Fibroblast of skin of left biceps (primary cell): ENCODE measurements at places on chromosomes 3 and 15.

- DNase-seq, result no peak
These were observed 224.3 kb upstream of the P2RY1 start for GRCh38 chr3:152610622-152611021.

DNA sequence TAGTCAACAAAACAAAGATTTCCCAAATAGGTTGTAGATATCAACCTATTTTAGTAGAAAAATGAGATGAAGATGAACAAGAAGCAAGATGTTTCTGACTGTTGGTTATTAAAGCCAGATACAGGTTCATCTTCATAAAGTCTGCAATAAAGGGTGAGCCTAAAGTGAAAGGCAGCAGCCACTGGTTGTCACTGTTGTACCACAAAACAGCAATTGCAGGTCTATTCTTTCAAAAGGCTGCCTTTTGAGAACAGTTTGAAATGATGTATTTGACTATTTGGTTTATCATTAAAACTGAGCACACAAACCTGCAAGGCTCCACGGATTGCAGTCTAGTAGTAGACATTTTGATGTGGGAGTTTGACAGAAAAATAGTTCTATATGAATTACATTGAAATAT is 543.4 kb downstream of the GBE1 start:
- DNase-seq, result no peak

DNA sequence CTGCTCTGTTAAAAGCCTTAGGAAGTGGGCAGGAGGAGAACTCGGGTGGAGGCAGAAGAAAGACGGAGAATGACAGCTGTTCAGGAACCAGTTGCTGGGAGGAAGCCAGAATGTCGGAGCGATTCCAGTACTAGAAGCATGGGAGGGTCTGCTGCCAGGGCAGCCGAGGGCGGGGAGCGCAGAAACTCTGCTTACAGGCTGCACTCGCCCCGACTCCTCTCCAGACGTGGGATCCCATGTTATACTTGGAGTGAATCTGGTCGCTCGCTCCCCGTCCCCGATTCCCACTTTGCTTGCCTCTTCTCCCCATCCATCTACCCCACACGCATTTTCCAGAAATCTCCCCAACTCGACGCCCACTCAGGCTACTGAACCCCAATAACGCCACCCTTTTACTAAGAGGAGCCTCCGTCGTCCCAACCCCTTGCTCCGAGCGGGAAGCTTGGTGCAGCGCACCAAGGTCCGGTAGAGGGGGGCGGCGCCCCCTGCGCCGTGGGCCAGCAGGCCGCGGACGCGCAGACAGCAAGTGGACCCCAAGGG is 665 bp downstream of the GATM start:
- no peak for DNase-seq

- peak; percentile 70 for DNase-seq
These were observed 8.6 kb upstream of the TNFAIP8L3 start for GRCh38 chr15:51103330-51103729.

DNA sequence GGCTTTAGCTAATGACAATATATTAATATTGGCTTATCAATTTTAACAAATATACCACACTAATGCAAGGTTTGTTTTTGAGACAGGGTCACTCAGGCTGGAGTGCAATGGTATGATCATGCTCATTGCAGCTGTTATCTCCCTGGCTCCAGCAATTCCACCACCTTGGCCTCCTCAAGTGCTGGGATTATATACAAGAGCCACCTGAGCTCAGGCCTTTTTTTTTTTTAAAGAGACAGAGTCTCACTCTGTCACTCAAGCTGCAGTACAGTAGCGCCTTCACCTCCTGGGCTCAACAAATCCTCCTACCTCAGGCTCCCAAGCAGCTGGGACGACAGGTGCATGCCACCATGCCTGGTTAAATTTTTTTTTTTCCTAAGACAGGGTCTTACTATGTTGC is 11.7 kb downstream of the DLG1 start:
- DNase-seq, result no peak

DNA sequence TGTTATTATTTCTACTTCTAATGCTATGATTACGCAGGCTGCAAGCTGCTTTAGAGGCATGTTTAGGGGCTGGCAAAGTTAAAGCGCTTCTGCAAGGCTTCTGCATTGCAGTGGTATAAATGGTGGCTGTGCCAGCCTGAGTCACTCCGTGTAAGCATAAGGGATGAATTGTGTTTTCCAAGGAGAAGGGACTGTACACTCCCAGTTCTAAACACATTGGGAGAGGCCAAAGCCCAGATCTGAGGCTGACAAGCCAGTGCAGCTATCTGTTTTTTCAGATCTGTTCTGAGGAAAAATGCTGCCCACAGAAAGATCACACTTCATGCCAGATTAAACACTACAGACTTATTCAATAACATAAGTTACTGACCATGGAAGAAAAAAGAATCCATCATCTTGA is 83.8 kb downstream of the PRICKLE2 start:
- DNase-seq, result no peak

- DNase-seq, result no peak
These were observed 34.7 kb upstream of the ZPLD1 start for GRCh38 chr3:102400142-102400541.

DNA sequence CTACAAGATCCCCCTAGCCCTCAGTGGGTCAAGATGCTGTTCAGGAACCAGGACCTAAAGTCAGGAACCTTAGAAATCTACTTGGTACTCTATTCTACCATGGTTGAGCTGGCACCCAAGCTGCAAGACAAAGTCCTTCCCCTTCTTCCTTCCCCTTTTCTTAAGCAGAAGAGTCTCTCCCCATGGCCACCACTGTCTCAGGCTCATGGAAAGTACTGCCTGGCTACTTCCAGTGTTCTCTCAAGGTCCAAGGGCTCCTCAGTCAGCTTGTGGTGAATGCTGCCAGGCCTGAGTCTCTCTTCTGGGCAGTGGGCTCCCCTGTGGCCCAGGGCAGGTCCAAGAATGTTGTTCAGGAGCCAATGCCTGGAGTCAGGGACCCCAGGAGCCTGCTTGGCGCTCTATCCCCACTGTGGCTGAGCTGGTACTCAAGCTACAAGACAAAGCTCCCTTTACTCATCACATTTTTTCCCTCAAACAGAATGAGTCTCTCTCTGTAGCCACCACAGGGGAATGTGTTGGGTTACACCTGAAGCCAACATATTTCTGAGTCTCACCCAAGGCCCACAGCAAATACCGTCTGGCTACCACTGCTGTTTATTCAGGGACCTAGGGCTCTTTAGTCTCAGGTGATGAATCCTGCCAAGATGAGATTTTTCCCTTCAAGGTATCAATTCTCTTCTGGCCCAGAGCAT is 18.1 kb upstream of the SLC27A2 start:
- DNase-seq, result no peak

DNA sequence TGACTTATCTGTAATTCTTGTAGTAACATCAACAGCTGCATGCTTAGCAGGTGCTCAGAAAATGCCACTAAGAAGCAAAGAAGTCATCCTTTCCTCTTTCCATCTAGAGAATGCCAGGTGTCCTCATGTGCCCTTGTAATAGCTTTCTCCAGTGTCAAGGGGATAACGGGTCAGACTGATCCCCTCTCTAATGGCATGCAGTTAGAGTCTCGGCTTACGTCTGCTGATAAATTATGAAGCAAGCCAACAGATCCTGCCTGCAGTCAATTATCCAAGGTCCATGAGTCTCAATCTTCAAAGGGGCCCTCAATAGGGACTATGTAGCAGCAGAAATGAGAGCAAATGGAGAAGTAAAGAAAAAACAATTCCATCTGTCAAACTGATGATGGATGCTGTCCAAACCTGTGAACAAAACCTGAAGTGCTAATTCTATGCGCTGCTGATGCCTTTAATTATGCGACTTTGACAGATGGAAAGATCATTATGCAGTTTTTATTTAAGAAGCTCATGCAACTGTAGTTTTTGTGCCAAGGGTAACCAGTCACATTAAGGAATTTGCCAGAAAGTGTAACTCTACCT is 162.8 kb upstream of the PEX5L start:
- DNase-seq, result no peak

DNA sequence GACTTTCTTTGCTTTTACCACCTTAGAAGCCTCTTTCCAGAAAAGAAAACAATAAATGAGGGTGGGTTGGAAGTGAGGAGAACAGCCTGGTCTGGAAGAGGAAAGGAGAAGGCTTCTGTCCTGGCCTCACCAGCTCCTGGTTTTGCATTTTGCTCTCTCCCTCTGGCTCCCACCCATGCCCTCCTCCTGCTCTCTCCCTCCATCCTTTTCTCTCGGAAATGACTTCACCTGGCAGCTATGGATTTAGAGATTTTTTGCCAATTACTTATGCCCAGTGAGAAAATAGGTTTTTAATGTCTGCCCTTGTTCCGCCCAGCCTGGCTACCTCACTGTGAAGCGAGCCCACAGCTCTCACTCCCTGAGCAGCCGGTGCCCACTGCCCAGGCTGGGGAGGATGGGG is 77.9 kb upstream of the NTRK3 start:
- DNase-seq, result peak; percentile 21

GRCh38 chr15:57680021-57680420 is 26.5 kb upstream of the POLR2M start:
- DNase-seq, result peak; percentile 20

GRCh38 chr3:72957297-72957696 is 39.3 kb upstream of the PPP4R2 start:
- DNase-seq, result no peak

DNA sequence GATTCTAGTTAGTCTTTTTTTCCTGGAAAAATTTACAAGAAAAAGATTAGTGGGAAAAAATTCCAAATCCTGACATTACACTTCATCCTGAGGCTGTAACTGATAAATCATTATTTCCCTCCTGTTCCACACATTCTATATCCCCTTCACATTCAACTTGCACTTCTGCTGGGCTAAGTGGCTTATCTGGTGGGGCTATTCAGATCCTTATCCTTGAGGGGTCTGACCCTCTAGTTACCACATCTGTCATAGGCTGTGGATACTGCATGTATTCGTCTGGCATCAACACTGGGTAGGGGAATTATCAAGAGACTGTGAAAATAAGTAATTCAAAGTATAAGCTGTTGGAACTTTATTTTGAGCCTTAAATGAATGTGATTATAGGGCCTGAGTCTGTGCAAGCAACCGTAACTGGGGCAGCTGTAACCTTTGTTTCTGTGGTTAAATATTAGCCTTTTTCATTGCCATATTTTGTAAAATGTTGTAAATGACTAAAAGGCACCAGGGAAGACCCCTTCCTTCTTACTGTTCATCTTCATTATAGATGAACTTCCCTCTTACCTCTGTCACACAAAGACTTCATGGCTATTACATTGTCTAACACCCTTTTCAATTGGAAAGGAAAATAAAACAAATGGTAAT is 28.0 kb upstream of the TEX9 start:
- no peak for DNase-seq

DNA sequence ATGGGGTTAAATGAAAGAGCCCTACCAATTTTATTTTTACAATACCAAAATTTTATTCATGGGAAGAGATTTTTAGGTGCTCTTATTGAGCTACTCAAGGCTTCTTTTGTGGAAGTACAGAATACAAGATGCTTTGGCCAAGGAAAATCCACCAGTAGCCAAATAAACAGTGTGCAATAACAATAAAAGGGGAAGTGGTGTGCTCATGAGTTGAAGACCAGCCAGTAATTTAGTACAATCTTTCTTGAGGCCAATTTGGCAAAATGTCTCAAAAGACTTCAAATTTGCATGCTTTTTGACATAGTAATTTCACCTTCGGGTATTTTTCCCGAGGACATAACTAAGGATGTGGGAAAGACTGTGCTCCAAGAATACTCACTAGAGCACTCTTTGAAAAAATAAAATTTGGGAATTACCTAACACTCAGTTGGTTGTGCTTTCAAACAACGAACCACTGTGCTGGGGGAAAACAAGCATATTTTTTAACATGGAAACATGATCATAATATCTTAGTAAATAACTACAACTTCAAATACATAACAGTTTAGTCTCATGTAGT is 294.0 kb downstream of the DIPK2A start:
- DNase-seq, result no peak

DNA sequence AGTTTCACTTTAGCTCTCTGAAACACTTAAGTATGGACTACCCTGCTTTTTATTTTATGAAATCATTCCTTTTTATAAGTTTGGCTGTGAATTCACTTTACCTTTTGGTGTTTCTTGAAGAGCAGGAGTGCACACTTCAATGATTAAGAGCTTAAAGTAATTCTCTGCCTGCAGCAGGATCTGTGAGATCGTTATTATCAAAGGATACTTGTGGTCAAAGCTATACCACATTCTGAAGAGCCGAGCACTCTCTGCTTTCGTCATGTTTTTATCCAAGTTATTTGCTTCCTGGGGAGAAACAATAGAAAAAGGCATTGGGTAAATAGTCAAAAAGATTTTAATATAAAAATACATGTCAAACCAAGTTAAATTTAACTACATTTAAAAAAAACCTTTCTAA is 243.7 kb downstream of the CHST2 start:
- DNase-seq, result no peak

DNA sequence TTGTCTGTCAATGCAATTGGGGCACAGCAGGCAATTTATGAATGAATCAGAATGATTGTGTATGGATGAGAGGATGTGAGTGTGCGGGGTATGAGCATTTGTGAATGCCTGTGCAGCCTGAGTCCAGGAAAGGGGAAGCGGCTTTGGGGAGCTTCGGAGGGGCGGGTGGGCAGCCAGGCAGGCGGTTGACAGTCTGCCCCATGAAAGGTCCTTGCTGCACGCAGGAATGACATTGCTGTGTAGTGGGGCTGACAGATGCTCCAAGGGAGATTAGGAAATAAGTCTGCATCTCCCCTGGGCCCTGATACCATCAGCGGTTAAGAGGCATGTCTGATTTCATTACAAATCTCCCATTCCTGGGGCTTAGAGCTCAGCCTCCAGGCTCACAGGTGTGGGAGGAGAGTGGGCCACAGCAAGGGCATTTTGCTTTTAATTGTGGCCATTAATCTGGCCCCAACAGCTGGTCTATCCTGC is 26.4 kb upstream of the TSPAN3 start:
- no peak for DNase-seq

GRCh38 chr15:79193103-79193502 is 89.4 kb upstream of the ANKRD34C start:
- DNase-seq, result no peak

DNA sequence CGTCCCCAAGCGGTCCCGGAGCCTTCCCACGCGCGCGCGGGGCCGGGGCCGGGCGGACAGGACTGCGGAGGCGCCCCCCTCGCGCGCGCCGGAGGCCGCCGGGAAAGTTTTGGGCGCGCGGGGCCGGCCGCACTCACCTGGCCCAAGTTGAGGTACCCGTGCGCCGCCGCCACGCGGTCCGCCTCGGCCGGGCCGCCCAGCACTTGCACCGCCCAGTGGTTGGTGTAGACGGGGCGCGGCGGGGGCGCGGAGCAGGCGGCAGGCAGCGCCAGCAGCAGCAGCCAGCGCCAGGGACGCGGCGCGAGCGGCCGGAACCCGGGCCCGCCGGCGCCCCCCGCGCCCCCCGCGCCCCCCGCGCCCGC is 289 bp downstream of the PCSK6 start:
- DNase-seq, result no peak

GRCh38 chr3:113054552-113054951 is 63.8 kb downstream of the GTPBP8 start:
- peak; percentile 56 for DNase-seq
